Stimulated activated CD4-positive, alpha-beta T cell treated with anti-CD3 and anti-CD28 coated beads, Interleukin-1b, Interleukin-23, amount 100 ng/mL, for 1 hour (primary cell): ENCODE measurements at places on chromosomes 5 and 9.

DNA sequence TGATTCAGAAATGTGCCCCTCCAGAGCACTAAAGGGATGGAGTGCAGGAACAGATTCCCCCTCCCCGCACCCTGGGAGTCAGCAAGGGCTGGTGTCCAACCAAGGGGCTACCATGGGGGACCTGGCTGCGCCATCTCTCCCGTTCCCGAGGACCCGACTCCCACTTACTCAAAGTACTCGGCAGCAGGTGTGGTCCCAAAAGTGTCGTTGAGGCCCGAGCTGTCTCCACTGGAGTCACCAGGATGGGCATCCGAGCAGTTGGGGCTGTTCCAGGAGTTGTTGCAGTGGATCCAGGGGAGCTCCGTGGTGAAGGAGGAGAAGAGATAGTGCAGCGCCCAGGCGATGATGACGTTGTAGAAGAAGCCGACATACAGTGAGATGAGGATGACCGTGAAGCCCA is 12.9 kb downstream of the SLC6A3 start:
- DNase-seq: no peak

DNA sequence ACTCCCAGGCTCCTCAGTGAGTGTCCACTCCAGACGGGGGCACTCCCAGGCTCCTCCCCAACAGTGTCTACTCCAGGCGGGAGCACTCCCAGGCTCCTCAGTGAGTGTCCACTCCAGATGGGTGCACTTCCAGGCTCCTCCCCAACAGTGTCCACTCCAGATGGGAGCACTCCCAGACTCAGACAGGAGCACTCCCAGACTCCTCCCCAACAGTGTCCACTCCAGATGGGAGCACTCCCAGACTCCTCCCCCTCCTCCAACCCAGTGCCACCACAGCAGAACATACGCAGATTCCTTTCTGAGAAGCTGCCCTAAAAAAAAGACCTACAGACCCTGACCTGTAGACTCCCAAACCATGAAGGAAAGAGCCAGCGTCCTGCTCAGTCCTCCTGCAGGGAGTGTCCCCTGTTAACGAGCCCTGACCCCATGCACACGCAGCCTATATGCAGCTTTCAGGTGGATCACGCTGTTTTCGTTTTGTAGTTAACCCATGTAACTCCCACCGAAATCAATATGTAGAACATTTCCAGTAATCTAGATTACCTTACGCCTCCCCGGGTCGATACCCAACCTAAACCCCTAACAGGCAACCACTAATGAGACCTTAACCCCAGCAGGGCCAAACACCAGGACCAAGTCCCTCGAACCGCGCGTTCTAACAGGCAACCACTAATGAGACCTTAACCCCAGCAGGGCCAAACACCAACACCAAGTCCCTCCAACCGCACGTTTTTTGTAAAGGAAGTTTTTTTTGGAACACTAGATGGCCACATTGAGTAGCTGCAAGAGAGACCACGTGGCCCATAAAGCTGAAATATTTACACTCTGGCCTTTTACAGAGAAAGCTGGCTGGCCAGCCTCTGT is 15.7 kb downstream of the PNPLA7 start:
- no peak for DNase-seq

DNA sequence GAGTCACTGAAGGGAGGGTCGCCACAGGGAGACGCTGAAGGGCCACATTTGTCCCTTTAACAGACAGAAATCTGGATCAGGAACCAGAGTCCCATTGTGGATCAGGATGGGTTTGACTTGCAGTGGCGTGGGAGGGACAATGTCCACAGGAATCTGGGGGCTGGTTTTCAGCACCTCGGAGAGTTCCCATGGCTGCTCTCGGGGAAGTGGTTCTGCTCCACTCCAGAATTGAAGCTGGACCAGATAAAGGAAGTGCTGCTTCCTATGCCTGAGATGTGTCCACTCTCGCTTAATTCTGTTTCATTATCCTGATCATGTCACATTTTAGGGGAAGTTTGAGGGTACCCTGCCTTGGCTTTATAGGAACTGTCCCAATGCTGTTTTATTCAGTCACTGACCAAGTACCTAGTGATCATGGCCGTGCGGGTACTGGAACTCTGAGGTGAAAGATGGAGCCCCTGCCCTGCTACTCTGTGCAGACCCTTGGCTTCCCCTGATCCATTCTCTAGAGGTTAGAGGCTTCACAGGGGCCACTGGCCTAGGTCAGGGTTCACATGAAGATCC is 28.7 kb downstream of the ENHO start:
- no peak for DNase-seq

DNA sequence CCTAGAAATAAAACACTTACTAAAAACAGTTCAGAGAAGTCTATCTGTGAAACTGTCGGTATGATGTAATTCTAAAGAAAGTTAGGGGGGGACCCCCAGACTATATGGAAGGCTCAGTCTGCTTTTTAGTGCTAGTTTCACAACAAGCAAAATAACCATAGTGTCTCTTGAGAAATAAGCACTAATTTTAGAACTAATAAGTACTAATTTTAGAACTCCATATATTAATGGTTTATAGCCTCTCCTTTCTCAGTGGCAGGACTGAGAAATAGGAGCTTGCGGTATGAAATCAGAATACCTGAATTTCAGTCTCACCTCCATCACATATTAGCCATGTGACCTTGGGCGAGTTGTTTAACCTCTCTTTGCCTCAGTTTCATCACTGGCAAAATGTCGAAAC is 1.4 kb upstream of the PHF24 start:
- no peak for DNase-seq

- DNase-seq: no peak
Observed at GRCh38 chr9:99859243-99859980, 37.7 kb downstream of the NR4A3 start.

- DNase-seq: no peak
Observed at GRCh38 chr9:118985851-118986250, 383.4 kb downstream of the BRINP1 start.

GRCh38 chr5:57441557-57441956 is 41.1 kb downstream of the ACTBL2 start:
- DNase-seq: no peak

DNA sequence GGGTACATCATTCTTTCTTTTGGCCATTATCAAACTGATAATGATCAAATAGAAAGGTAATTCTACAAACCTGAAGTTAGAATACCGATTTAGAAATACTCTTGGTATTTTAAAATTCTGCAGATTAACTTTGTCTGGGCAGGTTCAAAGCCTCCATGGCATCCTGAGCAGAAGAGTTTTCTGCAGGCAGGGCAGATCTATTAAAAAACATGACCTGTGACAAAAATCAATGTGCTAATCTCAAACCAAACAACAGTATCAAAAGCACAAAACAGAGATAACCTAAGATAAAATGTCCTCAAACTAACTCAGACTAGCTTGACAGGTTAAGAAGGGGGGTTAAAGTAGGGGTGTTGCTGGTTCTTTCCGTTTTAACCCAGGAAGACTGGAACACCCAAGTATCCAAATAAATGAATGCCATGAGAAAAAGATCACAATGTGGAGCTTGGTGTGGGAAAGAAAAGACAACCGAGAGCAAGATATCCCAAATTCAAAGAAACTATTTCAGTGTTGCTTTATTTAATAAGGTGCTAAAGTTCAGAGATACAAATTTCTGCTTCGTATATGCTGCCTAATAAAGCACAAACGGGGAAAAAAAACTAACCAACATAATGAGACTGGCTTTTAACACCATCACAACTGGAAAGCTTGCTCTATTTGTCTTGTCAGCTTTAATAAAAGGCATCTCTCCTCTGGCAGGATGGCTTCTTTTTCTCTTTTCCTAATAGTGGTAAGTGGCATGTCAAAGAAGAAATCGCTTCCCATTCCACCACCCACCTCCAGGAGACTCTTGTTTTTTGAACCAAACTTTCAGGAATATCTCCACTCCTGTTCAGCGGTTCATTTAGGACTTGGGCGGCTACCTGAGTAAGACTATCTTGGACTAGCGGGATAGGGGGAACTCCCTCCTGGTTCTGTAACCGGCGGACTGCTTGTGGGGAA is 2.3 kb downstream of the EFNA5 start:
- DNase-seq: no peak

- DNase-seq: no peak
Observed at GRCh38 chr9:99356512-99356971, 134.5 kb downstream of the SEC61B start.

- DNase-seq: no peak
Observed at GRCh38 chr9:109299891-109300290, 21.0 kb downstream of the EPB41L4B start.

- DNase-seq: no peak
Observed at GRCh38 chr5:151520294-151520693, 70.8 kb downstream of the FAT2 start.

- DNase-seq: no peak
Observed at GRCh38 chr5:157710882-157711281, 20.3 kb upstream of the THG1L start.
